CD4-positive, alpha-beta T cell treated with Interleukin-6 for 4 hours (primary cell): ENCODE measurements at places on chromosomes 2 and 18.

DNA sequence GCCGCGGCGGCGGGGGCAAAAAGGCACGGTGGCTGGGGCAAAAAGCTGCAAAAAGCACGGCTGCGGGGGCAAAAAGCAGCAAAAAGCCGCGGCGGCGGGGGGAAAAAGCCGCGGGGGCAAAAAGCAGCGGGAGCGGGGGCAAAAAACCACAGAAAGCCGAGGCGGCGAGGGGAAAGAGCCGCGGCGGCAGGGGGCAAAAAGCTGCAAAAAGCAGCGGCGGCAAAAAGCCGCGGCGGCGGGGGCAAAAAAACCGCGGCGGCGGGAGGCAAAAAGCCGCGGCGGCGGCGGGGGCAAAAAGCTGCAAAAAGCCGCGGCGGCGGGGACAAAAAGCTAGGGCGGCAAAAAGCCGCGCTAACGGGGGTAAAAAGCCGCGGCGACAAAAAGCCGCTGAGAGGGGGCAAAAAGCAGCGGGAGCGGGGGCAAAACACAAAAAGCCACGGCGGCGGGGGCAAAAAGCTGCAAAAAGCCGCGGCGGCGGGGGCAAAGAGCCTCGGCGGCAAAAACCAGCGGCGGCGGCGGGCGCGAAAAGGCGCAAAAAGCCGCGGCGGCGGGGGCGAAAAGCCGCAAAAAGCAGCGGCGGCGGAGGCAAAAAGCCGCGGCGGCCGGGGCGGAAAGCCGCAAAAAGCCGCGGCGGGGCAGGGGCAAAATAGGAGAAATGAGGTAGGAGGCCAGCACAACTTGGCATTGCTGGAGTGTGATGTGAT, 123.4 kb downstream of the ANKRD30BL start:
- no peak for DNase-seq

DNA sequence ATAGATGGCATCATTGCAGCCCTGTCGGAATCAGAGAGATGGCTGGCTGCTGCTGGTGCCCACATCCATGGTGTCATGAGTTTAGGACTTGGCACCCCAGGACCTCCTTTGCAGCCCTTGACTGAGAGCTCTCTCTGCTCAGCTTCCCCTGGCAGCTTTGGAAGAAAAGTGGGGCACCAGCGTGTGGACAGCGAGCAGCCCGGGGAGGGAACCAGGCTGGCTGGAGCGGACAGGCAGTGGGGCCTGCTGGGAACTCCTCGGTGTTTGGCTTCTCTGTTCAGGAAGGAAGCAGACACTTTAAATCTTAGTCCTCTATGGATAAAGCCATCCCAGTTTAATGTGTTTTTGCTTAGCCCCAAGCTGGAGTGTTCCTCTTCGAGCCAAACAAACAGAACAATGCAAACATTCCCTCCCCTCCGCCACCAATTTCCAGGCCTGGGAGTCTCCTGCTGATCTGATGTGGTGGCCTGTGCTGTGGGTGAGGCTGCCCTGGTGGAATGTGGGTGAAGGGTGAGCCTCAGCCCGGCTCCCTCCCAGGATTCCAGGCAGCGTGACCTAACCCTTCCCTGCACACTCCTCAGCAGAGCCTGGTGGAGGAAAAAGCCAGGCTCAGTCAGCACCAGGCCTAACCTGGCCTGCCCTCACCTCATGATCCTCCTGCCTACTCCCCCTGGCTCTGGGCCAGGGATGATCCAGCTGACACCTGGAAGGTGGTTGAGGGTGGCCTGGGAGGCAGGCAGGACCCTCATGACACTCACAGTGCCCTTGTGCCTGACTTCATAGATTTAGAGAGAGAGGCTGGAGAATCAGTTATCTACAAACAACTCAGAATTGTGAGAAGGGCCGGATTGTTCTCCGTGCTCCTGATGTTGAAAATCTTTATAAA, 21.6 kb upstream of the ITGB6 start:
- DNase-seq = no peak

DNA sequence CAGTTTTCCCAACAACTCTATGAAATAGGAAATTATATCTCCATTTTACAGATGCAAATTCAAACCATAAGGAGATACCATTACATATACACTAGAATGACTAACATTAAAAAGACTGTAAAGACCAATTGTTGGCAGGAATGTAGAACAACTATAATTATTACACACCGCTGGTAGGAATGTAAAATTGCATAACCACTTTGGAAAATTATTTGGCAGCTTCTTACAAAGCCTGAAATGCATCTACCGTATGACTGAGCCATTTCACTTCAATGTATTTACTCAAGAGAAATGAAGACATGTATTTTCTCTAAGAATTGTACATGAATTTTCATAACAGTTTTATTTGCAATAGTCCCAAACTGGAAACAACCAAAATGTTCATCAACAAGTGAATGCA, 189.1 kb upstream of the BCL2L11 start:
- DNase-seq = no peak

- DNase-seq = no peak
Observed at GRCh38 chr2:239734436-239735005, 290.6 kb downstream of the NDUFA10 start.

DNA sequence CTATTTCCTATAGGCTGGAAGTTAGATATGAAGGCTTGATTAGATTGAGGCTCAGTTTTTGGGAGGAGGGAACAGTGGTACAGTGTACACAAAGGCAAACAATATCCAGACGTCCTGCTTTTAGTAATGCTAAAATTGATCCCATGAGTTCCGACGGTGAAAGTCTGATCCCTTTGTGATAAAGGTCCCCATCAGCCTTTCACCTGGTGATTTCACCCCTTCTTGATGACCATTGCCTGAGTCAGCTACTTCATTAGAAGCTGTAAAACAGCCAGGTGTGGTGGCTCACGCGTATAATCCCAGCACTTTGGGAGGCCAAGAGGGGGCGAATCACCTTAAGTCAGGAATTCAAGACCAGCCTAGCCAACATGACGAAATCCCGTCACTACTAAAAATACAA, 29.7 kb downstream of the TWSG1 start:
- no peak for DNase-seq

- no peak for DNase-seq
Observed at GRCh38 chr2:30691091-30691947, 115.9 kb downstream of the CAPN13 start.

- DNase-seq = no peak
Observed at GRCh38 chr2:111702804-111703196, 181.2 kb downstream of the ANAPC1 start.

DNA sequence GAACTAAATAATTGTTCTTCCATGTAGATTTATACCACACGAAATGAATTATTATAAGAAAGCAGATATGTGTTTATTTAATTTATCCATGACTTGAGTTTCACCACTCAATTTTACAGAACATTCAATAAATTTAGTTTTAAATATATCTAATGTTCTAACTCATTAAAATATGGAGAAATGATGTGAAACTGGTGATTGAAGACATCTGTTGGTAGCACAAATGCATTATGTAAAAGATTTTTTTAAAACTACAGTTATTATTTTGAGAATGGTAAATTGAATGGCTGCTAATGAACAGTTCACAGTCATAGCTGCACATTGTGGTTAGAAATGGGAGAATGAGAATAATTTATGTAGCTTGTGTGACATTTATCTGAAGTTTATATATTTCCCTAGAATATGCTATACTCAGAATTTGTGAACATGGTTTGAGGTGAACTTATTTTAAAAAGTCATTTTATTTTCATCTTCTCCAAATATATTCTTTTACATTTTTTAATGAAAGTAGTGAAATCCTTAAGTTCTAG, 203.5 kb downstream of the DPP4 start:
- DNase-seq = no peak

DNA sequence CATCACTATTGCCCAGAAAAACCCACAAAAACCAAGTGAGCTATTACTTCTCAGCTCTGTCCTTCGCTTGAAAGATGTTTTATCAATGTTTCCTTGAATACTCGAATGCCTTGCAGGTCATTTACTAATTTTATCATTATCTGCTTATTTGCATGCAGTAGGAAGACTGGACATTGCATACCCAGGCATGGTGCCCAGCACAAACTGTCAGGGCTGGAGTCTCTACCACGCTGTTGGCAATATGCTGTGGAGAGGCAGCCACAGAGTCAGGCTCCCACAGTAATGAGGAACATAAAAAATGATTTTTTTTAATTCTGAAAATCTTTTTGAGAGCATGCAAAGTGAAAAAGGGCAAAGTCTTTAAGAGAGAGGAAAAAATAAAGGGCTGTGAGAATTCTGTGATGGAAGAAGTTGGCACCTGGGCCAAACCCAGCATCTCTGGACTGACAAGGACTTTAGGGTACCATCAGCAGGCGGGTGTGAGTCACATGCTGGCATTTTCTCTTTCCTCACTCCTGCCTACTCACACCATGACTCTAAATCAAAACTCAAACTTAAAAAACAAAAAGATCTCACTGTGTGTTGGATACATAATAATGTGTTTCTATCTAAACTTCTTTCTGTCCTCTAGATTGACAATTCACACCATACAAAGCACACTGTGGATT, 709.8 kb upstream of the FANCL start:
- DNase-seq = no peak

DNA sequence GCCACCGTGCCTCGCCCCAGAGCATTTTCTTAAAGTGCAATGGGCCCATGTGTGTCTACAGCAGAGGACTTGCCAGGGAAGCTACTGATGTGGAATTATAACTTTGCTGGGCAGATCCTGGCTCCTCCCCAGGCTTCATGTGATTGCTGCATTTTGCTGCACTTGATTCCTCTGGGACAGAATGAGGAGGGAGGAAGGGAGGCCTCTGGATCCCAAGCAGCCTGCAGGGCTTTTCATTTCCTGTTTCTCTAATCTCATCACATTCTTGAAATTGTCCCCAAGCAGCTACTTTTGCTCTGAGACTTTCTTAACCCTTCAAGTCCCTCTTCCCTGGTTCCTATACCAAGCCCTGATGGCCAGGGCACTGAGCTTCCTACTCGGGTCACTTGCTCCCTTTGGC, 134.4 kb upstream of the SEC11C start:
- no peak for DNase-seq

- no peak for DNase-seq
Observed at GRCh38 chr2:133248264-133248663, 320.0 kb downstream of the NCKAP5 start.

GRCh38 chr2:241272303-241273209, 42.9 kb downstream of the HDLBP start:
- peak; percentile 63 for DNase-seq

- DNase-seq = no peak
Observed at GRCh38 chr2:180871649-180872048, 108.8 kb upstream of the UBE2E3 start.

DNA sequence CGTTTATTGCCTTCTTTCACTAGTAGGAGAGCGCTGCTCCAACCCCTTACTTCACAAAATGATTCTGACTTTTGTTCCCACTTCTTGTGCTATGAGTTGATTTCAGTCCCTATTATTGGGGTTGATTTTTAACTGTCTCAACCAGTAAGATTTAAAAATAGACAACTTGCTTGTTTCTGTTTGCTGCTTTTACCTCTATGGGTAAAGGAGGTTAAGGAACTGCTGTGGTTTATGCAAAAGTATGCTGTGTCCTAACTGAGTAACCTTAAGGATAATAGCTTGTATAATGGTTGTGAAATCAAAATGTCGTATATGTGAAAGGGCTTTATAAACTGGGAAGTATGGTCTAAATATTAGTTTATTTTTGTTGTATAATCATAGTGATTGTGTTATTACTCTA, 22.6 kb downstream of the ALMS1 start:
- DNase-seq = no peak

DNA sequence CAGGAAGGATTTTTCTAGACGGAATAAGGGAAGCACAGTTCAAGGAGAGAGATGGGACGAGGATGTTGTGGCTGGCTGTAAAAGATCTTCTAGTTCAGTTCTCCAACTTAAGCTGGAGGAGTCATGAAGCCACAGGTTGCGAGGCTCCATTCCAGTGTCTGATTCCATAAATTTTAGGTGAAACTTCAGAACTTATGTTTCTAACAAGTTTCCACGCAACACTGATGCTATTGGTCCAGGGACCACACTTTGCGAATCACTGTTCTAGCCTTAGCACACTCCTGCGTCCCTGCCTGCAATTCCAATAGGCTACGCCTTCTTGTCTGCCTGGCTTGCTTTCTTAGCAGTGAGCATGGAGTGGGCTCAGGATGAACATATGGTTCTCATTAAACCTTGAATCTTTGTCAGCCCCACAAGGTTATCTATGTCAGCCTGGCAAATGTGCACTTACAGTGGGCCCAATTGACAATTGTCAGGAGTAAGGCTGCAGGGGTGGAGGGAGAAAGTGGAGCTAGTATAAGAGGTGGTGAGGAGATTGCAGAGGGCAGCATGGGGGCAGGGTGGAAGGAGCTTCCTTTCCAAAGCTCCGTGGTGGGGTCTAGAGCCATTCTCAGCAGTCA, 438.1 kb upstream of the ST6GAL2 start:
- no peak for DNase-seq

DNA sequence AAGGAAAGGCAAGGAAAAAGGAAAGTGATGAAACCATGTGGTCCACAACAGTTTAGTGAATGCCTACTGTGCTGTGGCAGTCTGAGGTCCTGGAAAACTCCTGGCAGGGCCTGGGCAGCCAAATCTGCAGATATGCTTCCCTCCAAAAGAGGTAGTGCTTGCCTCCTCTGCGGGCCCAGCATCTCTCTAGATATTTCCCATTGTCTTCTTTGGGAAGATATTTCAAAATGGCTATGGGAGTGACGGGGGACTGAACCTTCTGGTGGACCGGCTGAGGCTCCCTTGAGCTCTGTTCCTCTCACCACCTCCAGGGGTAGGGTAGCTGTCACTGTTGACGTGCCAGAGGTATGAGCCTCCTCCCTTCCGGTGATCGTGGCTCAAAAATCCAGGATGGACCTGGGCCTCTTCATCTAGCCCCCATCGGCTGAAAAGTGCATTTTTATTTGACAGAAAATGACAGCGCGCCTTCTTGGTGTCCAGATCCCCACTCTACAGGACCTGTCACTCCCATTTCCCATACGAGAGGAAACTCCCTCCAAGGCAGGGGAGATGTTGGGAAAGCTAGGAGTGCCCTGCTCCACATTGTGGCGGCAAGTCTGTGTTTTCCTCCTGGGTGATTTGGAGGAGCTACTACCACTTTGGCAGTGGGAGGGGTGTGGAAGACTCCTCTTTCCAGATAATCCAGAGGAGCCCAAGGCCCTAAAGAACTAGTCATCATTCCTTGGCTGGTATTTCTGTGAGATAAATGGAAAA, 9.4 kb upstream of the PAX3 start:
- DNase-seq = no peak

- DNase-seq = peak; percentile 0
Observed at GRCh38 chr2:239311132-239312040, 89.4 kb downstream of the HDAC4 start.

DNA sequence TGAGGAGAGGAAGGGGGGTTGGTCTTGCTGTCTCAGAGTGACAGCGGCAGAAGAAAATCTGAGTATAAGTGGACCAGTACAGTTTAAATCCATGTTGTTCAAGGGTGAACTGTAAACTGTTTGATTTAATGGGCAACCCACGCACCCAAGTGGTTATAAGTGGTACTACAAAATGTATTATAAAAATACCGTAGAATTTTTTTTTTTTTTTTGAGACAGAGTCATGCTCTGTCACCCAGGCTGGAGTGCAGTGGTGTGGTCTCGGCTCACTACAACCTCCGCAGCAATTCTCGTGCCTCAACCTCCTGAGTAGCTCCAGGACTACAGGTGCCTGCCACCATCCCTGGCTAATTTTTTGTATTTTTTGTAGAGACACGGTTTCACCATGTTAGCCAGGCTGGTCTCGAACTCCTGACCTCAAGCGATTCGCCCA, 2.1 kb upstream of the CHCHD5 start:
- DNase-seq = peak; percentile 43

GRCh38 chr18:58558471-58558870, 70.4 kb downstream of the ALPK2 start:
- no peak for DNase-seq
